ENCODE measurements at places on chromosomes 2 and 18.

- DNase-seq, result no peak
These were observed 18.7 kb upstream of the PUM2 start for GRCh38 chr2:20369366-20369765.

- DNase-seq, result no peak
These were observed 364.6 kb downstream of the OSR1 start for GRCh38 chr2:18993756-18994338.

DNA sequence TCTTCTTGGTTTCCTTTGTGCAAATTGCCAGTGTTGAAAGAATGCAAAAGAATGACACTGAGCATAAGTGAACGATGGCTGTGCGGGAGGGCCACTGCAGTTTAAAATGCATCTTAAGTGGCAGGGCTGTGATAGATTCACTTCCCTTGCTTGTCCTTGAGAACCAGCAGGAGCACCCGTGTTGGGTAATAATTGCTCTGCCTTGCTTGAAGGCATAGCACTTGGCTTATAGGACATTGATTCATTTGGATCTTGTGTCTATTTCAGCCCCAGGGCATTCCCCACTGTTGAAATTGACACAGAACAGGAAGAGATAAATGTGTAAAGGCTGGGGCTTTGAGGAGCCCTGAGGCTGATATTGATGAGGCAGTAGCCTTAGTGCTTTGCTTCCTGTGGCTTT, 1003.7 kb upstream of the GYPC start:
- no peak for DNase-seq

DNA sequence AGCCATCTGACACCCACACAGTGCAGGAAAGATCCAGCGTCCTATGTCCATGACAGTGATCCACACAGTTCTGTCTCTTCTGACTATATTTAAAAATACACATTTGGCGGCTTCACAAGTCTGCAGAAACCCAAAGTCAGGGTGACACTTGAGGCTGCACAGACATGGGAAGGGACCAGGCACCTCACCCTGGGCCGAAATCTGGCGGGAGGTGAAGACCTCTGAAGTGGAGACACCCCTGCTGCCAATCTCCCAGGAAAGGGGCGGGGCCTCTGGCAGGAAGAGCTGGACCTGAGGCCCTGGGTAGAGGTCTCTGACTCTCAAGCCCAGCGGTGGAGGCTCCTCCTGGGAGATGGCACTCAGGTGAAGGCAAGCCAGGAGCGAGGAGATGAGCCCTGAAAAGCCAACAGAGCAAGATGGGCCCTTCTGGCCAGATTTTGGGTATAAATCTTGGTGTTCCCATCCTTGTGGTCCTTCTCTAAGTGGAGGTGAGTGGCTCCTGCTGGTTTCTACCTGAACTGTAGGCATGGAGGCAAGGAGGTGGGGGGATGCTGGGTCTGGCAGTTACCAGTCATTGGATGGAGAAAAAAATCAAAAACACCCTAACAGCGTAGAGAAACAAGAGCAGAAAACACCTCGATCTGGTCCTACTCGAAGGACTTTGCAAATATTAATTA, 248.4 kb downstream of the HDAC4 start:
- DNase-seq, result no peak

DNA sequence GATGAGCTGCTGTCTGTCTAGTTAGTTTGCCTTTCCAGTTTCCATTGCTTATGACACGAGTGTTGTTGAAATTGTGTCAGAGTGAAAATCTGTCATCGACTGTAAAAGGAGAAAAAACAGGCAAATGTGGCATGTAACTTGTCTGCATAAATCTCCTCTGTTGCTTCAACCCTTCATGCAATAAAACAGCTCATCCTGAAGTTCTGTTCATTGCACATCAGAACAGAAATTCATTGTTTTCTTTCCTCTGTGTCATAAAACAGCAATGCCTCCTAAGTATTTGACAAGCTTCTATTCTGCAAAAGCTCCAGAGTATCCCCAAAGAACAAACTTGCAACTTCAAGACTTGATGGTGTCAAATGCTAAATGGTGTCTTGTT, 432.1 kb downstream of the MEIS1 start:
- no peak for DNase-seq

- DNase-seq, result peak; percentile 50
These were observed 77.5 kb upstream of the ITPRID2 start for GRCh38 chr2:181814057-181814491.

GRCh38 chr2:12803607-12804006, 86.9 kb downstream of the TRIB2 start:
- no peak for DNase-seq

GRCh38 chr2:160613466-160614153, 120.0 kb upstream of the RBMS1 start:
- no peak for DNase-seq

DNA sequence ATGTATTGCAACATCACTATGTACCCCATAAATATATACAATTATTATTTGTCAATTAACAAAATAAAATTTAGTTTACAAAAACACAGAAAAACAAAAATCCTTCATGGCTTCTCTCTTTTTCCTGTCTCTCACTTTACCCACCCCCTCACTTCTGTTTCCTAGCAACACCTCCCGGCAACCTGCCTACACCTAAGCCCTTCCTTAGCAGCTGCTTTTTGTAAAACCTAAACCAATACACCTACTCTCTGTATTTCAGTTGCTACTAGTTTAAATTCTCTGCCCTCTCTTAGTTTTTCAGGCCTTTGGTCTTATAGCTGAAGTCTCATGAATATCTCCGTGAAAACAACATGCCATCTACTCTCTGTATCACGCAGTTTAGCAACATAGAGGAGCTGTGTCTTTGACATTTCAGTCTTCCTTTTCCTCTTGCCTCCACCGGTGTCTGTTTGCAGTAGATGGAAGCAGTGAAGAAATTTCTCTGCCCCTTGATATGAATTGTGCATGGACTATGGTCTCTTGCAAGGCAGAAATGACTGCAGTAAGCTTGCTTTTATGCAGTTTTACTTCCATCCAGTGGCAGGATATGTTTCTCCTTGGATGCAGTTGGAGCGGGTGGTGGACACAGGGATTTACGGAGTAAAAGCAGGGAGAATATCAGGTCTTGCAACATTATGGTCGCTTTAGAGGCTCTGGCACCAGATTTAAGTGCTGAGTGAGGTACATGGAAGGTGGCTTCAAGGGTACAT, 42.0 kb upstream of the ZDBF2 start:
- DNase-seq, result no peak

DNA sequence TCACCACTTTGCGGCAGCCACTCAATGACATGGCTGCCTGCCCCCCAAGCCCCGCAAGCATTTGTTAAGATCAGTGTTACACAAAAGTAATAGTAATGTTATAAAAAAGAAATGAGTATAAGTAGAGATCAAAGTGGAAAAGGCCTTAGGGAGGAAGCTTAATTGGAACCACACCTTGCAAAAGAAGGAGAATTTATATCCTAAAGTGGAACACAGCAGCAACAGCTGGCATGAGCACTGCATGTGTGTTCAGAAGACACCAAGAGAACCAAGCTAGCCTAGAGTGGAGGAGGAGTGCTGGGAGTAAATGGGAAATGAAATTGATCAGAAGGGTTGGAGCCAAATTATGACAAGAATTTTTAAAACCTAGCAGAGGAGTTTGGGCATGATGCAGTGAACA, 73.1 kb upstream of the STK17B start:
- no peak for DNase-seq

DNA sequence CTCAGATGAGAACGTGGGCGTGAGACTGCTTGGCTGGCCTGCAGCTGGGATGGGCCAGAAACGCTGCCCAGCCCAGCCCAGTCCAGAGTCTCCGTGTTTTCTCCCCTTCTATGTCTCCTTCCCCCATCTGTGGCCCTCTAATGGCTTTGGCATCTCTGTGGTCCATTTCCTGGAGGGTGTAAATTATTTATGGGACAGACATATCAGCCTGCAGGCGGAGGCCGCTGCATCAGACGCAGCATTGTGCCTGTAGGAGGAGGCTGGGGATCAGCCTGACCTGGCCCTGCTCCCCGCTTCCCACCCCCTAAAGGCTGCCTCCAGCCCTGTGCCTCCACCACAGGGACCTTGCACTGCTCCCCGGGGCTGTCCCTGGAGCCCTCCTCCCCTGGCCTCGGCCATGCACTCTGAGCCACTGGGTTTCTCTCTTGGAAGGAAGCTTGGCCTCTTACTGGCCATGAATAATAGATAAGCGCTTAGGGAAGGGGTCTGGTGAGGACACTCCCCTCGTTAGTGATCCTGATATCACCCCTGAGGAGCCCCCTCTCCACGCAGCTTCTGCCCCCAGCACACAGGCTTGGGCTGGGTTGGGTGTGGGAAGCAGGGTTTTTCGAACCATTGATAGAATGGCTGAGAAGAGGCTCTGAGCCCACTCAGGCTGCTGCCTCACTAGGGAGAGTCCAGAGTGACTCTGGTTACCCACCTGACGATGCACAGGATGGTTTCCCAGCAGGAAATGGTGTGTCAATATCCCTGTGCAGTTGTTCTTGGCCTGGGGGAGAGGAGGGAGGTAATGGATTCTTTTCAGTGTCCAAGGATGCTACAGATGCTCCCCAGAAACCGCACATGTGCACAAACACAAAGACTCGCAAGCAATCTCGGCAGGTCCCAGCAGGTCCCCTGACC, 185.5 kb downstream of the MYCN start:
- no peak for DNase-seq

GRCh38 chr18:2612996-2613395, 41.6 kb downstream of the NDC80 start:
- DNase-seq, result no peak

GRCh38 chr2:40330096-40330495, 121.8 kb downstream of the SLC8A1 start:
- no peak for DNase-seq

DNA sequence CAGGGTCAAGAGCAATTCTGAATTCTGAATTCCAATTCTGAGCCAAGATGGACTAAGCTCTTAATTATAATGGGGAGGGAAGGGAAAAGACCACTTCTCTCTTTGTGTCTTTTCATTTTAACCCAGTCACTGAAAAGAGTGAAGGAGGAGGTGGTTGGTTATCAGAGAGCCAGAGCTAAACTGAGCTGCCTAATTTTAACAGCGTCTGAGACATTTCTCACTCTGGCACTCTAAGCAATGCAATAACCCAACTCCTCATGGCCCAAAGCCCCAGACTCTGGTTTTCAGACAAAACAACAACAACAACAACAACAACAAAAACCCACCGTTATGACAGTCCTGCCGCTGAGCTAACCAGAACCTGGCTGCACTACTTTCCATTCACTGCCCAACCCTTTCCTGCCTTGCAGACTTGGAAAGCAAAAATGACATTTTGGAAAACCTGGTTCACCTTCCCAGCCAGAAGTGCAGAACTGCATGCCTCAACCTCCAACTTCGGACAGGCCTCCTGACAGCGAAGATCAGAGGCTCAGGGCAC, 1.0 kb downstream of the CHST10 start:
- DNase-seq, result no peak

DNA sequence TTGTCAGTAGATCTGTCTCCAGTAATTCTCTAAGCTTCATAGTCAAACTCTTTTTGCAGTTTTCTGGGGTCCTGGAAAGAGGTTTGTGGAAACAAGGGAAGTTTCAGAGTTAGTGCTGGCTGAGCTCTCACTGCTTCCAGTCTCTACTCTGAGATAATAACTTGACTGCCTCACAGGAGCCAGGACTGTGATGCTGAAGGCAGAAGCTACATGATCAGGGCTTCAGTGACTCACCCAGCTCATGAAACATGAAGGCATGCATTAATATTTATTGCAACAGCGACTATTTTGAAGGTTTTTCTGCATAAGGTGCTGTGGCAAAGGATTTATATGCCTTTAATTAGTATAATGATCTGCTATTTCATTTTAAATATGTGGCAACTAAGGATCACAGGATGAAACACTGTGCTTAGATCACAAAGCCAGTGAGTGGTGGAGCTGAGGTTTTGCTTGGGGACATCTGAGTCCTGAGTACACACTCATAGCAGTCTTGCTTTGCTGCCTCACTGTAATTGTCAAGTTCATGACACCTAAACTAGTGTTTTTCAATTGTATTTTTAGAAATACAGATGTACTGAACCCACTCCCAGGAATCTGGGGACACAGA, 448.4 kb upstream of the GCFC2 start:
- no peak for DNase-seq

- DNase-seq, result no peak
These were observed 28.9 kb downstream of the KCNF1 start for GRCh38 chr2:10940596-10940995.

- no peak for DNase-seq
These were observed 320.1 kb downstream of the LRRTM1 start for GRCh38 chr2:79984476-79984875.

- no peak for DNase-seq
These were observed 38.8 kb downstream of the CENPO start for GRCh38 chr2:24832073-24832461.

DNA sequence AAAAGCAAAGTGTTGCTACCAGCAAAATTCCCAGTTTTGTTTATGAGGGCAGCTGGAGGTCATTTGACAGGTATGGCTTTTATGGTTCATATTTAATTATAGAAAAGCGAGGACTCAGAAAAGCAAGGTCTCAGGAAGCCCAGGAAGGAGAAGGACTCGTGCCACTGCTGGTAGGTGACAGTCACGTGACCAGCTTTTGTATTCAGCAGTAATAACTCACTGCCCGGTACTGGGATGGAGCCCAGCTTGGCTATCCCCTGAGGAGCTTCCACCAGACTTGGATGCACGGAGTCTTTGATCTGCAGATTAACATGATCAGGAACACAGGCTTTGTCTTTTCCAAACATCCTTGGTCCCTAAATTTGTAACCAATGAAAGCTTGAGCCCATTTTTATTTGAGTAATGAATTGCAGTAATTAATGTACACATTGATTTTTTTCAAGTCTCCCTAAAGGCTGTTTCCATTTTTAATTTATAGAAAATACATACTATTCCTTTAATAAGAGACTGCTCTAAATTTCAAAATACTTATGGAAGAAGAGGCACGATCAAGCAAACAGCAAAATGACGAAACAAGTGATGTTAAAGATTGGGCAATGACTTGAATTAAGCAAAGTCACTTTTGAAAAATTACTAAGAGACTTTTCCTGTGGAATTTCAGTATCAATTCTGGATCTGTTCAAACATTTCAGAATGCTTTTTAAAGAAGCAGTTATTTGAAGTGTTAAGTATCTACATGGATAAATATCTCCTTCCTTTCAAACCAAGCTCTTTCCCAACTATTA, 251.7 kb upstream of the HNRNPA3 start:
- DNase-seq, result no peak

DNA sequence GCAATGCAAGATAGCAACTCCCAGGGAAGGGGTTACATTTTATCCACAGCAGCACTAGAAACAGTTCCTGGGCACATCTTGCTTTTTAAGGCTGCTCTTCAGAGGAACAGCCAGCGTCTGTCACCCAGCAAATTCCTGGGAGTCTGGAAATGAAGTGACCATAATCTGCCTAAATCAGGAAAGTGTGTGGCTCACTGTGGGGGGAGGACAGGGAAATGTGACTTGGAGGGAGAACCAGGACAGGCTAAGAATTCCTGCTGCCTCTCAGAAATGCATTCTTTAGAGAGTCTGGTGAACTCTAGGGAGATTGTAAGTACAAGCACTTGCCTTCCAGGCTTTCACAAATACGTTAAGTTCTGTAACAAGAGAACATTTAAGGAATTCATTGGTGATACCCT, 364.3 kb upstream of the SPHKAP start:
- DNase-seq, result no peak

DNA sequence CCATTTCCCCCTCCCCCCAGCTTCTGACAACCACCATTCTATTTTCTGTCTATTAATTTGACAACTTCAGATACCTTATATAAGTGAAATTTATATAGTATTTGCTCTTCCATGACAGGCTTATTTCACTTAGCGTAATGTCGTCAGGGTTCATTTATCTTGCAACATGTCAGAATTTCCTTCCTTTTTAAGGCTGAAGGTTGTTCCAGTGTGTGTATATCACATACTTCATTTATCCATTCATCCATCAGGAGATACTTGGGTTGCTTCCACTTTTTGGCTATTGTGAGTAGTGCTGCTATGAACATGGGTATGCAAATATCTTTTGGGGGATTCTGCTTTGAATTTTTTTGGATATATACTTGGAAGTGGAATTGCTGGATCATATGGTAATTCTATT, 7.4 kb downstream of the BCL2L11 start:
- DNase-seq, result no peak

All from common myeloid progenitor, CD34-positive (primary cell).